ENCODE measurements at places on chromosomes 5 and 9. TPM values are rescaled to one million over a fixed set of nuclear protein-coding genes. Genes with fewer than 3 reads are reported as not detected.

DNA sequence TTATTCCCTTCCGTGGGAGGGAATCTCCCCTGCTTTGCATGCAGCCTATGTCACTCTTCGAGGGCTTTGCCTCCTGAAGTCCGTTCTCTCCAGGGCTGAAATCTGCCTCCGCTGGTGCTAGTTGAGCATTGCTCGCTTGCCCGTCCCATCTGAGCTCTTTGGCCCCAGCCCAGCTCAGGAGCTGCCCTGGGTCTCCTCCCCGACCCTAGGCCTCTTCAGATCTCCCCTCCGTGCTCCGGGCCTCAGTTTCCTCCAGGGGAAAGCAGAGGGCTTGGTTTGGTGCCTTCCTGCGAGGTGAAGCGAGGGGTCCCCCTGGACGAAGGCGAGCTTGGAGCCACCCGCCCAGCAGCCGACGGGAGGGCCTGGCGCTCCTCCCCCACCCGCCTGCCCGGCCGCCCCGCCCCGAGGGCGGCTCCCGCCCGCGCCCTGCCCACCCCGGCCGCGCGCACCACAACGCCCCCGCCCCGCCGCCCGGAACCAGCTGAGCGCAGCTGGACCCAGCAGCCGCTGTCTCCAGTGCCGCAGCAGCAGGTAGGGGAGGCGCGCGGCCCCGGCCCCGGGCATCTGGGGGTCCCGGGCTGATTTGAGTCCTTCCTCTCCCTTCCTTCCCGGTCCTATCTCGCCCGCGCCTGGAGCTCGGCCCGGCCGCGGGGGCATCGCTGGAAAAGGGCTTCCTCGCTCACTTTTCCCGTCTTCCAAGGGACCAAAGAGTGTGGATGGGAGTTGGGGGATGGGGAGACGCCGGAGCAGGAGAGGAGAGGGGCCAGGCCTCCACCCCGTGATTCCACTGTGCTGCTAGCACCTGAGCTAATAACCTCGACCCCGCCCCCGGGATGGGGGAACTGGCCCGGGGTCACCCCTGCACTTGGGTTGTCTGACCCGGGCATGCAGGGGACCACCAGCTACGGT, at the start of gene GSN:
GSN (plus strand) TSS at position 474 of the 909 bp plus-strand sequence. CDS start 33,810 bp downstream, outside the sequence.
- peak; percentile 91 for DNase-seq

DNA sequence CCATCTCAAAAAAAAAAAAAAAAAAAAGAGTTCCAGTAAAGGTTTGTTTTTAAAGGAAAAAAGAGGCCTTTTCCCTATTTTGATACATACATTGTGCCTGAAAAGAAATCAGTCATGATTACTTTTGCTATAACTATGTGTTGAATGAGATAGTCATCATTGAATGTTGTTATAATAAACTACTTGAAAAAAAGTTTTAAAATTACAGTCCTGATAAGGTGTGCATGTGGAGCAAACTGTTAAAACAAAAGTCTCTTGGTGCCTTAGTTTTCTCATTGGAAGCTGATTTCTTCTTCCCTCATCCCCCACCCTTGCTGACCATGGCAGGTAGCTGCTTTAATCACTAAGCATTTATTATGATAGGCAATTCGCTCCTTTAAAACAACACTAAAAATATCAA, 172.3 kb upstream of the TBCA start:
- no peak for DNase-seq

ZDHHC11 gene
- 7.8 TPM for total RNA-seq

DNA sequence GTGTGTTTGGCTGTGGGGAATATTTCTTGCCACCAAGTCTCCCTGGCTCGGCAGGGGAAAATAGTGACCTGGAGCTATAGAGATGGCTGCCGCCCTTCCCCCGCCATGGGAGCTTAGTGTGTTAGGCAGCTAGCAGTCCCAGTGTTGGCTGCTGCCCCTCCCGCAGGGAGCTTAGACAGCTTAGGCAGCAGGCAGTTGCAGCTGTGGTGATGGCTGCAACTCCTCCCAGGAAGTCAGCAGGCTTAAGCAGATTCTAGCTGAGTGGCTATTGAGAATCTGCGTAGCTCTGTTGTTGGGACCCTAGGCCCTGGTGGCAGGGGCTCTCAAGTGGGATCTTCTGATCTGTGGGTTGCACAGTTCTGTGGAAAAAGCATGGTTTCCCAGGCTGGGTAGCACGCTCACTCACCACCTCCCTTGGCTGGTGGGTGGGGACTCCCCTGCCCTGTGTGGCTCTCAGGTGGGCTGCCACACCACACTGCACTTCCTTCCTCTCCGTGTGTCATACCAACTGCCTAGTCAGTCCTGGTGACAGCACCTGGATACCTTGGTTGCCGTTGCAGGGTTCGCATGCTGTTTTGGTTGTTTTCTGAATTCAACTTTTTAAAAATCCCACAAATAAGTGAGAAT, 9.3 kb downstream of the OR1N2 start:
- no peak for DNase-seq

CCNJL gene
- total RNA-seq = 21.6 TPM

GRCh38 chr5:38639377-38640358, 83.2 kb upstream of the LIFR start:
- DNase-seq = no peak

GRCh38 chr5:437281-437771, 5.7 kb upstream of the EXOC3 start:
- no peak for DNase-seq

GRCh38 chr9:96566498-96567202, 53.0 kb downstream of the CDC14B start:
- DNase-seq = peak; percentile 91

UQCRQ gene
- 885 TPM for total RNA-seq

- DNase-seq = peak; percentile 45
These were observed 65.0 kb upstream of the ANGPTL2 start for GRCh38 chr9:127187231-127187956.

DNA sequence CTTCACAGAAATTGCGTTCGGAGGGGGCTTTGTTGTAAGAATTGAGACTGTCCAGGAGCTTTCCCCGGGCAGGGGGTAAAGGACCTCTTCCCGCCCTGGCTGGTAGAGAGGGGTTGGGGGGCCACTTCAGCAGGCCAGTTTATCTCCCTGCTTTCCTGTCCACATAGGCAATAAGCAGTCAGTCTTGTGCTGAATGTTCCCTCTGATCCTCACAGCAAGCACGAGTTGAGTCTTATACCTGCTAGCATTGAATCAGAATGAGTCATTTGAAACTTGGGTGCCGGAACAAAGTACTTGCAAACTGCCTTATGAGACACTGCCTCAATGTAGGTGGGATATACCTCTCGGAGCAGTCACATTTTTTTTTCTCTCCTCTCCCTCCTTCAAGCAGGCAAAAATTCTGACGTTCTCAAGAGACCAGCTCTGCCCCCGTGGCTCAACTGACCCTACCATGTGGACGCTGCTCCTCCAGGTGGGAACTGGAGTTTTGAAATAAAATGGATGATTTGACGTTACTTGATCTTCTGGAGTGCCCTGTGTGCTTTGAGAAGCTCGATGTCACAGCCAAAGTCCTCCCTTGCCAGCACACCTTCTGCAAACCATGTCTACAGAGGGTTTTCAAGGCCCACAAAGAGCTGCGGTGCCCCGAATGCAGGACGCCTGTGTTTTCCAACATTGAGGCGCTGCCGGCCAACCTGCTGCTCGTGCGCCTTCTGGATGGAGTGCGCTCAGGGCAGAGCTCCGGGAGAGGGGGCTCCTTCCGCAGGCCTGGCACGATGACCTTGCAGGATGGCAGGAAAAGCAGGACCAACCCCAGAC, 1.3 kb downstream of the SH3RF2 start:
- DNase-seq = peak; percentile 65

DNA sequence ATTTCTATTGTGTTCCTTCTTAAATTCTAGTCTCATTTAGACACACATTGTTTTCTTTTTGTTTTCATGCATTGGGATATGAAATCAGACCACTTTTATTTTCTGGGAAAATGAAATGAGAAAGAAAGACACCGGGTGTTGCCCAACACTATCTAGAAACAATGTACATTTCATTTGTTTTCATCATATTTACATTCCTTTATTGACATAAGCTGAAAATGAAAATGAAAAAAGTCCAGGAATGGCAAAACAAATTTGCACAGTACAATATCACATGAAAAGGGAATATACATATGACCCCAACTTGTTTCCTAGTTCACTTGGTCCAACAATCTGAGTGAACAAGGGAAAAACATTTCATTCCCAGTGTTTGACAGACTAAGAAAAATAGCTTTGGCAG, 20.7 kb downstream of the IFNE start:
- DNase-seq = no peak

ANKRD31 gene
- total RNA-seq = 0.05 TPM

GRCh38 chr5:141330299-141331080, at the start of gene PCDHGA1:
TSS of gene PCDHGA1 (plus strand) at chr5:141330514.
- DNase-seq = no peak

- peak; percentile 54 for DNase-seq
These were observed 709 bp downstream of the UAP1L1 start for GRCh38 chr9:137077758-137078693.

BNC2 gene
- 20.0 TPM for total RNA-seq

- DNase-seq = no peak
These were observed 82.1 kb upstream of the LMX1B start for GRCh38 chr9:126531591-126531990.

CAVIN4 gene
- 0.17 TPM for total RNA-seq

DNA sequence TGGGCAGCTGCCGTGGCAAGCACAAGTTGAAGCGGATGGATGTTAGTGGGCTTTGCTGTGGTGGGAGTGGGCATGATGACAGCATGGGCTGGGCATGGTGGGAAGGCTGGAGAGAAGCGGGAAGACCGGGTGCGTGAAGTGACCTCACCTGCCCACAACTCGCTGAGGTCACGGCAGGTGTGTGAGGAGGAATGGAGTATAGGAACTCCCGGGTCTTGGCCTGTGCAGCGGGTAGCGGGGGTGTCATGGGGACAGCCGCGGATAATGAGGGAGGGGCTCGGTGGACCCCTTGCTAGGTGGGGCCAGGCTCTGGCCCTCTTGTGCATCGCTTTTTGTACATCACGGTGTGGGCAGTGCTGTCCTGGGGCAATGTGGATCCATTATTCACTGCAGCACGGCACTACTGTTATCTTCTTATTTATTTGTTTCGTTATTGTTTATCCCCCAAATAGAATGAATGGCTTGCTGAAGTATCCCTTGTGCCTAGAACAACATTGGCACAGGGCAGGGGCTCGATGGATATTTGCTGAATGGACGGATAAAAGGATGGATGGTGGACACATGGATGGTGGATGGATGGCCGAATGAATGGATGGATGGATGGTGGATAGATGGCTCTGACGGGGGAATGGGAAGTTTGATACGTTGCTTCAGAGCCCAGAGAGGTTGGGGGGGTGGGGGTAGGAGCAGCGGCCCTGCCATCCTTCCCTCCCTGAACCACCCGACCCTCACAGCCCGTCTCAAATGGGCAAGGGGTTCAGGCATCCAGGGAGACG, 14.6 kb downstream of the PROP1 start:
- DNase-seq = no peak

TYRP1 gene
- 1.4 TPM for total RNA-seq

PCDHGA1 gene
- 0.37 TPM for total RNA-seq

- no peak for DNase-seq
These were observed 14.1 kb downstream of the SEMA4D start for GRCh38 chr9:89483592-89484474.

- DNase-seq = no peak
These were observed 68.0 kb downstream of the FGF10 start for GRCh38 chr5:44321144-44321725.

TLR4 gene
- total RNA-seq = 3.2 TPM

- DNase-seq = no peak
These were observed 23.4 kb downstream of the ABLIM3 start for GRCh38 chr5:149164731-149165130.

GRCh38 chr9:78549711-78550110, 252.8 kb downstream of the PSAT1 start:
- DNase-seq = no peak

GRCh38 chr5:61298580-61298979, 33.5 kb upstream of the ZSWIM6 start:
- no peak for DNase-seq

- no peak for DNase-seq
These were observed 1.8 kb downstream of the ZFAND5 start for GRCh38 chr9:72363236-72363635.

- peak; percentile 67 for DNase-seq
These were observed 115.4 kb downstream of the RGS3 start for GRCh38 chr9:113578882-113579282.

- DNase-seq = no peak
These were observed 6.3 kb upstream of the TEX10 start for GRCh38 chr9:100359057-100359456.

DNA sequence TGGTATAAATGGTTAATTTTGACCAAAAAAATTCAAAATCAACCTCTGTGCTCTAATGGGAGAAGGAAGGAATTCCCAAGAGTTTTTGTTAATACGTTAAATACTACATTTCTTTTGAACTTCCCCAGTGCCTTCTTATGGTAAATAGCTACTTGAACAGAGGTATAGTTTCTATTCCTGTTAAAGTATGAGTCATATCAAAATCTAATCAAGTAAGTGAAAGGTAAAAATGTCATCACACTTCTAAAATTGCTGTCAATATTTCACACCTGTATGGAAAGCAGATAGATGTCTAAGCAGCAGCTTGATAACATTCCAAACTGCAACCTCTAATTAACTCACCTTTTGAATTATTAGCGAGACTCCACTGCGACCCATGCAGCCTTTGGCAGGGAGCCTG, 214.1 kb upstream of the MEF2C start:
- no peak for DNase-seq

UAP1L1 gene
- 9.0 TPM for total RNA-seq

GRCh38 chr9:20040991-20041696, 252.3 kb upstream of the SLC24A2 start:
- DNase-seq = no peak

DNA sequence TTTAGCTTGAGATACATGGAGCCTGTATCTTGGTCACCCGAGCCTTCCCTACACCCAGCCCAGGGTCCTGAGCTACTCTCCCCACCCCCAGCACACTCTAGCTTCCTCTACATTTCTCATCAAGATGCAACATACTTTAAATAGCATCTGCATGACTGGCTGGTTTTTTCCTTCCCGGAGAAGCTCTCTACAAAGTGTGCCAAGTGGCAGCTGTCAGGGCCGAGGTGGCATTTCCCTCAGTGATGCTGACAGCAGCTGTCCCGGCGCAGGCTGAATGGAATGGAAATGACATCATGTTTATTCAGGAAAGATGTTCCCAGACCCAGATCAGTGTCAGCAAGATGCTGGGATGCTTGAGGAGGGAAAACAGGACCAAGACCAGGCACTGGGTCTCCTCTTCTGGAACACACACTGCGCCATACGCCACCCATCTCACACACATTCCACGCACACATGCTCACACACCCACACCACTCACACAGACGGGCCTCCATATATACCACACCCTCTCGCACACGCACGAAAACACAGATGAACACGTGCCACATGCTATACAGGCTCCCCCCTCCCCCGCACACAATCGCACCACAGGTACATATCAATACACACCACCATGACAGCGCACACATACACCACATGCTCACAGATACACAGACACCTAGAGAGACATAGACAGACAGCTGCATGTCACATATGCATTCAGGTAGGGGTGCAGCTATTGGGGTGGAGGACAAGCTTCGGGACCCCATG, 67.8 kb downstream of the LHX2 start:
- DNase-seq = no peak

C6 gene
- total RNA-seq = 1.4 TPM

Measured in colonic mucosa (tissue), 4 donors.